ENCODE measurements at places on chromosomes 3 and 15. TPM values are rescaled to one million over a fixed set of nuclear protein-coding genes. Genes with fewer than 3 reads are reported as not detected.

Gene SKOR1
- 0.99 TPM for total RNA-seq

Gene SNRK
- total RNA-seq = 50.2 TPM

Gene TNNC1
- 7.1 TPM for total RNA-seq

Gene PTH1R
- total RNA-seq = 7.5 TPM

Gene C2CD4B
- total RNA-seq = 3.3 TPM

Gene SPATA12
- not detected for total RNA-seq

Gene RBP2
- total RNA-seq = not detected

DNA sequence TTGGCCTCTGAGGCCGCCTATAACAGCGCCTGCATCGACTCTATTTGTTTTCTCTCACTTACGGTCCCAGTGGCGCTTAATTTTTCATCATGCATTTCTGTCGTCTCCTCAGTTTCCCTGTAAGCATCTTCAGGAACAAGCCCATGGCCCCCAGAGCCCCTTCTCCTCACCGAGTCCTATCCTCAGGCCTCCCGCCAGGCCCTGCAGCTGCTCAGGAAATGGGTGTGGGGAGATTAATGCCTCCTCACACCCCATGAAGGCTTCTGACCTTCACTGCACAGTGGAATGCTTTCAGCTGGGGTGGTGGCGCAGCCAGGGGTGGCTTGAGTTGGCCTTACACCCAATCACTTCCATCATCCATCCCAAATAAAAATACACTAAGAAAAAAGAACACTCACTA lies 260.4 kb downstream of the FAM43A start:
- no peak for DNase-seq

GRCh38 chr3:109234300-109234699 lies 82.0 kb downstream of the DPPA2 start:
- DNase-seq = no peak

GRCh38 chr3:16334909-16335308 lies 69.9 kb downstream of the OXNAD1 start:
- no peak for DNase-seq

DNA sequence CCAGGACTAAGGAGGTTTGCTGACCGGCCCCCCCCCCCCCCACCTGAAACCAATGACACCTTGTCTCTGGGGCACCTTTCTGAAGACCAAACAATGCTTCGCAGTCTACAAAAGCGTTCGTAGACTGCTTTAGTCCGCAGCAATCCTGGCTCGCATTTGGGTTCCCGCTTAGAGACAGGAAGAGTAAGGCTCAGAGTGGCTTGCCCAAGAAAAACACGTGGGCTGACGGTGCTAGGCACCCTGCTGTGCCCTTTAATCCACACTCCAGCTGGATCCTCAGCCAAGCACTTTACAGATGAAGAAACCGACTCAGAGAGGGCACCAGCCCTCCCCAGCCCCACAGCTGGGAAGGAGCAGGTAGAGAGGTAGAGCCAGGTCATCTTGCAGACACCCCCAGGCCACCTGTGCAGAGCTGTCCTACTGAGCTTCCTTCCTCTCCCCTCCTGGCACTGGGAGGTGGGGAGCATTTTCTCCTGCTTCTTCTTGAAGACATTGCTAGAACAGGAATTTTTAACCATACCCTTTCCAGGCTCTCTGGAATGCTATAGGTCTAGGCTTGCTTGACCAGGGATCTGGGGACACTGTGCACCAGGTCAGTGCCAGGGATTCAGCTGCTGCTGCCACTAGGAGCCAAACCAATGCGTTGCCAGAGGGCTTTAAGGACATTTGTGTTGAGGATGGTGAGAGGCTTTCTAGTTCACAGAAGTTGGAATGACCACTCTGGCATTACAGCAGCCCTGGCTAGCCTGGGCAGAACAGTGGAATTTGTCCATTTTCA lies 1.0 kb upstream of the KLF15 start:
- DNase-seq = no peak

- DNase-seq = no peak
Observed at GRCh38 chr15:23750179-23750578, 63.1 kb upstream of the NDN start.

- DNase-seq = no peak
Observed at GRCh38 chr3:4494895-4495264, 1.7 kb downstream of the ITPR1 start.

- DNase-seq = no peak
Observed at GRCh38 chr15:76359152-76359551, 22.6 kb downstream of the ISL2 start.

GRCh38 chr15:48413304-48413703 lies 82.1 kb downstream of the DUT start:
- DNase-seq = no peak

- DNase-seq = no peak
Observed at GRCh38 chr15:38883987-38884386, 319.4 kb upstream of the RASGRP1 start.

DNA sequence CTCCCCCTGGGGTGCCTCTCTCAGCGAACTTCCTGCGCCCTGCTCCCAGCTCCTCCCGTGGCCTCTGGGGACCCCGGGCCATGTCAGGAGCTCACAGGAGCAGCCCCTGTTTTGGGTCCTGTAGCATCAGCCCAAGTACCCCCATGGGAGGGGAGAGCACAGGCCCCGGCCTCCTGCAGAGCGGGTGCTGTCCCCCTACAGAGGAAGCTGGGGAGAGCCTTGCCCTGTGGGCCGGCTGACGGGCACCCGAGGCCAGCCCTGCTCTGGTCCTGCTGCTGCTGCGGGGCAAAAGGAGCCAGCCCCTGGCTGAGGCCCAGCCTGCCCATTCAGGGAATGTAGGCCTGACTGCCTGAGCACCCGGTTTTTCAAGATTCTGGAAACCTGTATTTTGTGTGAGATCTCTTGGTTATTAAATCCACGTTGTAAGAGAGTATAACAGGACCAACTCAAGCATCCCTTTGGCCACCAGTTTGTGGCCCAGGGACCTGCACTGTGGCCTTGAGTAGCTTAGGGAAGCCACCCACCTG lies 12.4 kb downstream of the PLXNA1 start:
- DNase-seq = no peak

- DNase-seq = no peak
Observed at GRCh38 chr3:157981819-157982218, 124.4 kb downstream of the SHOX2 start.

GRCh38 chr3:108130236-108130635 lies 39.4 kb upstream of the CD47 start:
- no peak for DNase-seq

- no peak for DNase-seq
Observed at GRCh38 chr3:3127432-3128010, 781 bp downstream of the TRNT1 start.

DNA sequence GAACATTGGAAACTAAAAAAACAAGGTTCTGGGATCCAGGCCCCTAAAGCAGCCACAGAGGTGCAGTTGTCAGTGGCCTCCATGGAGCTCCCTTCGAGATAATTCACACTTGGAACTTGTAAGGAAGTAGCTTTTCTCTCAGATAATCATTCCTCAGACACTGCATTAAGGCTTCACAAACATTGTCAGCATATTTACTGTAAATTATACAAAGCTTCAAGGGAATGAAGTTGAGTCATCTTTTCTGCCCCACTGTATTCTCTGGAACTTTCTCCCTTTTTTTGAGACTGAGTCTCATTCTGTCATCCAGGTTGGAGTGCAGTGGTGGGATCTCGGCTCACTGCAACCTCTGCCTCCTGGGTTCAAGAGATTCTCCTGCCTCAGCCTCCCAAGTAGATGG lies 7.1 kb downstream of the BLOC1S6 start:
- DNase-seq = peak; percentile 7

DNA sequence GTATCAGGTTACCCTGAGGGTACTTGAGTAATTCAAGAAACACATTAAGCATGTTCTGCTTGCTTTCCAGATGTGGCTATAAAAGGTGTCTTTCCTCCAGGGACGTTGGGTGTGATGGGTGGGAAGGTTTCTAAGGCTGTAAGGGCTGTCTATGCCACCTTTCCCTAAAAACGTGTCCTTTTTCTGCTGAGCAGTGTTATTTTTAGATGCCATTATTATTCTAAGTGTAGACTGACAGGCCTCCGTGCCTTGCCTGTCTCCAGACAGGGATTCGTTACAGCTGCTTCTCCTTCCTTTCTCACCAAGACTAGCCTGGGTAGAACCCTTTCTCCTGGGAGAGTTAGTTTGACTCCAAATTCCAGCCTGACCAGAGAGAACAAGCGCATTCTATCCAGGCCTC lies 26.8 kb upstream of the RHO start:
- DNase-seq = no peak

- DNase-seq = no peak
Observed at GRCh38 chr3:5022966-5023776, 43.9 kb downstream of the BHLHE40 start.

DNA sequence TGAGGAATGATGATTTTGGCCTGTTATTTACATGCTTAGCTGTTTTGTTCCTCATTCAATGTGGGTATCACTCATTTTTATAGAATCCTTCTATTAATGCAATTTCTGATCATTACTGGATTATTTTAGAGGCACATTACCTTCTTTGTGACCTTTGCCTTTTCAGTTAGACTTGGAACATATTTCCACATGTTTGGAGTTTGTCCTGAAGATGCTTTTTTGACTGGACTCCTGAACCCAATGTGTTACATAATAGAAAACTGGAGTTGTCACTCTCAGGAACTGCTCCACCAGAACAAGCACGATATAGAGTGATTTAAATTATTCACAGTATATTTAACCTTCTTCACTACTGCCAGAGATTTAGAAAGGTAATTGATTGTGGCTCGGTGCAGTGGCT lies 59.5 kb downstream of the TP63 start:
- no peak for DNase-seq

GRCh38 chr3:12193485-12194165 lies 34.9 kb upstream of the TIMP4 start:
- DNase-seq = peak; percentile 75

DNA sequence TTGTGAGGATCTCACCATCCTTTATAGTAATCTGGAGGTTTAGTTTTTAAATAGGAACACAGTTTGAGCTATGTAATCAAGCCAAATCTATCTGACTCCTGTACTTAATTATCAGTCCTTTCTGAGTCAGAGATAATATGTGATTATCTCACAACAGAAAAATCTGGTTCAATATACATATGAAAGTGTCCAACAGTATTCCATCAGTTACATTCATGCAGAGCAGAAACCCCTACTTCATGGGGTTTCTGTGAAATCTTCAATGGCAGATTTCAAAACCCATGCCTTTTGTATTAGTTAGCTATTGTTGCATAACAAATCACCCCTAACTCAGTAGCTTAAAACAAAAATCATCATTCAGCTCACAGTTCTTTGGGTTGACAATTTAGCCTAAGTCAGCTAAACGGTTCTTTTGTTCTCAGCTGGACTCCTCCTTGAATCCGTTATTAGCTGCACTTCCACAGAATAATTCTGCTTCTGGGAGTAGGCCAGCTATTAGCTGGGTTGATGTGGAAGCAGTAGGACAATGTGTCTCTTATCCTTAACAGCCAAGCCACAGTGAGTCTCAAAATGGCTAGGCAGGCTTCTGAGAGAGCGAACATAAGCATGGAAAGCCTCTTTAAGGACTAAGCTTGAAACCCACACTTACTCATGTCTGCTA lies 42.9 kb upstream of the ARPP21 start:
- DNase-seq = no peak

DNA sequence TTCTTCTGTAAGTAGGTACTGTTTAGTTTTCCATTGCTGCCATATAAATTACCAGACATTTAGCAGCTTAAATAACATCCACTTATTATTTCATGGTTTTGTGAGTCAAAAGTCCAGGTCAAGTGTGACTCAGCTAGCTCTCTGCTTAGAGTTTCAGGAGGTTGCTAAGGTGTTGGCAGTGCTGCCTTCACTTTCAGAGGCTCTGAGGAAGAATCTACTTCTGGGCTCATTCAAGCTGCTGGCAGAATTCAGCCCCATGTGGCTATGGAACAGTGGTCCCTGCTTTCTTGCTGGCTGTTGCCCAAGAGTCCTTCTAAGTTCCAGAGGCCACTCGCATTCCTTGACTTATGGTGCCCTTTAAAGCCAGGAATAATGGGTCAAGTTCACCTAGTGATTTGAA lies 4.5 kb downstream of the CFAP44 start:
- no peak for DNase-seq

DNA sequence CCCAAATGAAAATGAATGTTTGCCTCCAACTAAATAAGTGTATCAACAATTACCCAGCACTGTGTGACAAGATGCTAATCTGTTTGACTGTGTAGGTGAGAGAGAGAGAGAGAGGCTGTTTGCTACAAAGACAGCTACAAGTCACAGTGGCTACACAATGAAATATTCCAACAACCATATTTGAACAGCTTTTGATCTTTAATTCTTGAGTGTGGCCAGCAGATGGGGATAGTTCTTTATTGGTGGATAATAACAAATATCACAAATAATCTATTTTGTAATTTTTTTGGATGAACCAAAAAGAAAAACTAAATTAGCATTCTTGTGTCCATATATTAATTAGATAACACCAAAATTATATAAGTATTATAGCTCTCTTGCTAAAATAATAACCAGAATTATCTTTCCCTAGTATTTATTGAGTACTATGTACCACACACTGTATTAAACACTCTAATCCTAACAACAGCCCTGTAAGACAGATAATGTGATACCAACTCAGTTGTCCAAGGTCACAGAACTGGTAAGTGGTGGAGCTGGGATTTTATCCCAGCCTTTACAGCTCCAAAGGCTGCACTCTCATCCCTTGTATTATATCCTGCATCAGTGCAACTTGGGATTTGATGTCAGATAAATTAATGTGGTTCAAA lies 61.9 kb upstream of the C3orf80 start:
- DNase-seq = peak; percentile 14

GRCh38 chr3:183272791-183273190 lies 19.7 kb downstream of the B3GNT5 start:
- no peak for DNase-seq

GRCh38 chr15:54456413-54456812 lies 478.2 kb downstream of the UNC13C start:
- DNase-seq = no peak
